Suppressor macrophage (primary cell): ENCODE measurements at places on chromosomes 12 and 14.

GRCh38 chr12:112422531-112422930, 3.8 kb downstream of the PTPN11 start:
- no peak for DNase-seq

DNA sequence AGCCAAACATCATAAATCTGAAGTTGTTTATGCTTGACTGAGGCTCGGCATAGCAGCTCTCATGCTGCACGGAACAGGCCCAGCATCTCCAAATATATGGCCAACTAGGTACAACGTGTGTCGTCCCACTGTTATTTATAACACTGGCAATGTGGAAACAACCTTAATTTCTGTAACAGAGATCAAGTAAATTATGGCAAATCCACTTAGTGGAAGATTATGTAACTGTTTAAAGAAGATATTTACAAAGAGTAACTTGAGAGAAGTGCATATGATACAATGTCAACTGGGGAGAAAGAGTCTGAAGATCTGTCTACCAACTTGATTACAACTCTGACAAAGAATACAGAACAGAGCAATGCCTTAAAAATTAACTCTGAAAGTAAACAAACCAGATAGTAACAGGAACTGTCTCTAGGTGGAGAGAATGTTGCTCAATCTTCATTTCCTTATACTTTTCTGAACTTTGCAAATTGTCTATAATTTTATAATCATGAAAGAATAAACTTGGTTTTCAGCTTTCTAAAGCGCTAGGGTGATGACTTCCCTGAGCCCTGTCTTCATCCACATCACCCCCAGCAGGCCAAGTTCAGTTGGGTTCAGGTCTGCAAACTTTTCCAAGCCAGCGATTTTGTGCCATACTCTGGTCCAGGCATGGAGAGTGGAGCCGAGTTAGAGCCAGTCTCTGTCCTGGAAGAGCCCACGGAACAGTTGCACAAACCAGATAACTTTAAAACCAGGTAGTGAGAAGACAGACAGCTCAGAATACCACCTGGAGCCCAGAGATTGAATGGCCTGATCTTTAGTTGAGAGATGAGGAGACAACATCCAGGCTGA, 44.3 kb upstream of the BDKRB2 start:
- no peak for DNase-seq

GRCh38 chr14:29486132-29486531, 441.5 kb downstream of the PRKD1 start:
- DNase-seq, result no peak

GRCh38 chr14:93033084-93033982, 82.4 kb downstream of the ITPK1 start:
- DNase-seq, result peak; percentile 73

DNA sequence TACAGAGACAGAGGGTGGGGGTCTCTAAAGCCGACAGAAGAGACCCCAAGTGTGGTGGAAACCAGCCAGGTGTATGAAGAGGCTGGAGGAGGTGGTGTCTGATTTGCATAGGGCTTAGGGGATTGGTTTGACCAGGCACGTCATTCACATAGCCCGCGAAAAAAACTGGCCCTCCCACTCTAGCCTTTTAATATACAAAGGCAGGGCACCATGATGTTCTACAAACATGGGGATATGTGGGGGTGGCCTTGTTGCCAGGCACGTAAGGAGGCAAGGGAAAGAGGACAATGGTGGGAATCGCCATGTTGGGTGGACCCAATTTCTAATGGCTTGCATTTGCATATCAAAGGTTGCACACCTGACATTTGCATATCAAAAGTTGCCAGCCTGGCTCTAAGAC, 13.2 kb downstream of the LALBA start:
- no peak for DNase-seq

DNA sequence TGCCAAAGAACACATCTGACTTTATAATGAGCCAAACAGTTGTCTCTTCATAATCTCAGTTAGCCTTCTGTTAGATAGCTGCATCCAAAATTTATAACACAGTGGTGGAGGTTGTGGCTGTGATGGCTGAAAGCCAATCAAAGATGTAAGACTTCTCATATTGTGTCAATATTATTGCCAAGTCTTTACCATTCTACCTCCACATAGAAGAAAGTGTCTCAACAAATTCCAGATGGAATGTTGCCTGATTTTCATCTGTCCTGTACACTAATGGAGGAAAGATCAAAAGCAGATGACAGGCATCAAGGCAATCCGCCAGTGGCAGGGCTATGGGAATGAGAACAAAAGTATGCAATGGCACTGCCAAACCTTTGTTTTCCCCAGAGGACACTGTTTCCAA, 813.1 kb upstream of the NOVA1 start:
- DNase-seq, result no peak

DNA sequence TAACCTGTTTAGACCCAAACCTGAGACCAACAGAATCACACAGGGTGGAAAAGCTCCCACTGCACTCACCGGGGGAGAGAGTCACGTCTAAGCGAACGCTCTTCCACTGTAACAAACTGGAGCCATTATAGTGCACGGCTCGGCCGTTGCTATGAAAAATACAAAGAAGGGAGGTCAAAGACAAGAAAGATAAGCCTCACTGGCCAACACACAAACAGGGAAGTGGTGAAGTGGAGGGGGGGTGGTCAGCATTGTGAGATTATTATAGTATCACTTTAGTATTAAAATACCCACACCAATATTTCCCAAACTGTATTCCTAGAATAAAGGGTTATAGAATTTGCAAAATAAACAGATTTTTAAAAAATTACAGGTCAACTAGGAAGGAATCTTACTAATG, 90.9 kb downstream of the TRAFD1 start:
- no peak for DNase-seq

GRCh38 chr14:52080158-52080800, 11.4 kb upstream of the NID2 start:
- DNase-seq, result no peak

- no peak for DNase-seq
Measured at GRCh38 chr12:124621296-124621660, 53.9 kb upstream of the NCOR2 start.

- no peak for DNase-seq
Measured at GRCh38 chr14:78248501-78249090, 78.4 kb downstream of the NRXN3 start.
